Progenitor cell of endocrine pancreas (in vitro differentiated cells): ENCODE measurements at places on chromosomes 2 and 18.

DNA sequence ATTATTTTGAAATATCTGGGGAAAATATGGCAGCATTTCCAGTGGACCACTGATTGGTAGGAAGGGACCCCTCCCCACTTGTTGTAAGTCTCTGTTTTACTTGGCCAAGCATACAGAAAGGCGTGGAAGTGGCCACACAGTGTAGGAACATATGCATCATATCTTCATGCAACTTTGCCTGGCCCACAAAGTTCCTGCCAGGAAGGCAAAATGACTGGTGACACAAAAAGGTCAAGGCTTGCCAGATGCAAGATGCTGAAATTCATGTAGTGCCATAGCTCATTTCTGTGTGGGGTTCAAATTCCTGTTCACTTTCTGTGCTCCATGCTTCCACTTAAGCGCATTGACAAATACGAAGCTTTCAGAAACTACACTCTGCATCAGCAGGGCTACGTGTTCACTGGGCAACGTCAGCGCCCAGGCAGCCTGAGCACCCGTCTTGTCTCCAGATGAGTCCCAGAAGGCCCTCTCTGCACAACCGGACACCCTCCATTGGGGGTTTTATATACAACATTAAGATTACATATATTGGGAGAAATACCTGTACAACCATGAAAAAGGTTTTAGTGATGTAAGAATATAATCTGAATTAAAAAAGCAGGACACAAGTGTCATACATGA, 3.6 kb downstream of the DYNC2LI1 start:
- DNase-seq: no peak

DNA sequence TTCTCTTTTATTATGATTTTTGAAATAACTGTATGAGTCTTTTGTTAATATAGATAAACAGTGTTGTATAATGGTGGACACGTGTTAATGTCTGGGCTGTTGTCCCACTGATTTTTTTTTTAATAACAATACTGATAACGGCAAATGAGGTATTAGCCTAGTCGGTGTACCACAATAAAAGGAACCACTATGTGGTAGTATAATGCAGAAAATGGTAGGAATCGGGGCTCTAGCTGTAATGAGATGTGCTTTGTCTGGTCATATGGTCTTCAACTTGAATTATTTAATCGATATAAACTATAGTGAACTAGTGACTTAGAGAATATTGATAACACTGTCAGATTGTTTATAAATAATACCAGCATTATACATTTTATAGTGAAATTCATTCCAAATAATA, 517.9 kb upstream of the SPHKAP start:
- DNase-seq: no peak

DNA sequence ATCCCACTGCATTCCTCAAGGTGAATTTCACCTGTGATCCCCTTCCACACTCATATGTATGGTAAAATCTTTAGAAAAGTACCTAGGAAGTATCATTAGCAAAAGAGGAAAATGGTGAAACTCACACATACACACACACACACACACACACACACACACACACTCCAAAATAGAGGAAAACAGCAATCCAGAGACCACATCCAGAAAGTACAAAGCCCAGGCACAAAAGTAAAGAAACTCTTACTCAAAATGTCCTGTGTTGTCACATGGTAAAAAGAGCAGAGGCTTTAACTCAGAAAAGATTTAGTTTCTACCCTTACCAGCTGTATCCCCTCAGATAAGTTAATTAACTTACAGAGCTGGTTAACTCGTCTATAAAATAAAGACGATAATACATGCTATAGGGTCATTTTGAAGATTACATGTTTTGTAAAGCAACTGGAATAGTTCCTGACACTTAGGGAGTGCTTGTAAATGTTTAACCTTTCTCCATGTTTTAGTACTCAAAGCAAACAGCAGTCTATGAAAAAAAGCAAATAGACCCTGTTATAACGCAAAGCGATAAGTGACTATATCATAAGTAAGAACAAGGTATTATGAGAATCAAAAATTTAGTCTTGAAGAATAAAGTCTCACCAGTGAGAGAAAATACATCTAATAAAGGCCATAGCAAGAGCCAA, 360.0 kb upstream of the LRATD1 start:
- DNase-seq: no peak

- DNase-seq: no peak
Measured at GRCh38 chr18:6975084-6975483, 142.5 kb downstream of the LAMA1 start.

DNA sequence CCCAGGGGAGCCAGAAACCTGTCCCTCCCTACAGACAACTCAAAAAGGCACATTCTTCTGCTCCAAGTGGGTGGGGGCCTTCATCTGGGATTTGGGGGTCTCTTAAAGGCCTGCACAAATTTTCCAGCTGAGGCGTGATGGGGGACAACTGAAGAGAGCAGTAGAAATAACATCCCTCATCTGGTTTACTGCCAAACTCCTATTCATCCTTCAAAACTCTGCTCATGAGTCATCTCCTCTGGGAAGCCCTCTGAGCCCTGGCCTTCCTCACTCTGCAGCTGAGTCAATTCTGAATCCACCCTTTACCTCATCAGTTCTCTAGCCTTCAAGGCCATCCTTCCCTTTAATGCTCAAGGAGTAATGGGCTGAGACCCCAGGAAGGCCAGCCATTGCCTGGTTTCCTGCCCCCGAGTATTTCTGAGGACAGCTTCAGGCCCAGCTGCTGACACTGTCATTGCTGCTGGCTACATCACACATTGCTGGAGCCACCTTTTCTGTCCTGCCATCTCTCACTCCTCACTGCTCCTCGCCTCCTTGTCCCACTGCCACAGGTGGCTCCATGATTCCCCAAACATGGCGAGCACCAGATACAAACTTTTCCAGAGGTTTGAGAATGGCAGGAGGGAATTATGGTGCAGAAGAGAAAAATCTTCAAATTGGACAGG, 32.2 kb upstream of the GLI2 start:
- no peak for DNase-seq

GRCh38 chr2:151157000-151157735, 104.5 kb downstream of the RBM43 start:
- DNase-seq: no peak

DNA sequence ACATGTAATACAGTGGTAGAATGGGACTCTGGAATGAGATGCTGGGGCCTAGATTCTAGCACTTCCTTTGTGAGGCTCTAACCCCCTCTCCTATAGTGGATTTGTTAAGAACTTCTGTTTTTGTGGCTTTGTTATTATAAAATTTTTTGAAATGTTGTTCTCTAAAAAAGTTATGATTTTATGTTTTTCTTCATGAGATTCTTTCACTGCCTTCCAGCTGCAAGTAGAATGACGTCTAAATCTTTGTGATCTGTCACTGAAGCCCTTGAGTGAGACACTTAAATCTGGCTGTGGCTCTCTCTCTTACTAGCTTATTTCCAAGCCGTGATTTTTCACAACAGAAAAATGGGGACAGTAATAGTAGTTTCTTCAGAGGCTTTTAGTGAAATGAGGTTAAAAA, 1.6 kb downstream of the CASP8 start:
- no peak for DNase-seq

DNA sequence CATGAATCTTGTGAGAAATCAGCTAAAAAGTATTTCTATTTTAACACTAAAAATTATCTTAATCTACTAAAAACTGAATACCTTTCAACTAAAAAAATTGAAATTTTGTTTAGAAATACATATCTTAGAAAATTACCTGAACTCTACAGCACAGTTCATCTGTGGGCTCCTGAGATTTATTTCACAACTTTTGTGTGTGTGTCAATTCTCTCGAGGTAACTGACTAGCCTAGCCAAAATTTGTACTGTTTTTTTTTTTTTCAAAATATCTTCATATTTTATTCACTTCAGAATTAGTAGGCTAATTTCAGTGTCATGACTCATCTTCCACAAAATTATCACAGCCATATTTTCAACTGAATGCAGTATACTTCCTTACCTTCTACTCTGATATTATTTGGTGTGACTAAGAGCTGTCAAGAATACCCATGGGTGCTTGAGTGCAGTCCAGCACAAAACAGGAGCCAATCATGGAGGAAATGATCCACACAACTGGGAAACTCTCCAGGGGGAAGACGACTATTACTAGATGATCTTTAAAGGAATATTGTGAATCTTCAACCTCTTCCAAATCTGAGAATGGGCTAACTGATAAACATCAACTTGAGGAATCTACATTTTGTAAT, 174.6 kb downstream of the ZNF385B start:
- DNase-seq: no peak

GRCh38 chr2:30280596-30281434, 49.5 kb downstream of the LBH start:
- DNase-seq: no peak

GRCh38 chr2:41204315-41204714, 752.4 kb upstream of the SLC8A1 start:
- DNase-seq: no peak

- no peak for DNase-seq
Measured at GRCh38 chr2:179098080-179098689, 48.2 kb upstream of the CCDC141 start.

- DNase-seq: no peak
Measured at GRCh38 chr2:213545964-213546475, 261.8 kb downstream of the SPAG16 start.
